ENCODE measurements at places on chromosomes 4 and X.

GRCh38 chr4:42284030-42284429 is 113.3 kb upstream of the SHISA3 start:
- no peak for DNase-seq

DNA sequence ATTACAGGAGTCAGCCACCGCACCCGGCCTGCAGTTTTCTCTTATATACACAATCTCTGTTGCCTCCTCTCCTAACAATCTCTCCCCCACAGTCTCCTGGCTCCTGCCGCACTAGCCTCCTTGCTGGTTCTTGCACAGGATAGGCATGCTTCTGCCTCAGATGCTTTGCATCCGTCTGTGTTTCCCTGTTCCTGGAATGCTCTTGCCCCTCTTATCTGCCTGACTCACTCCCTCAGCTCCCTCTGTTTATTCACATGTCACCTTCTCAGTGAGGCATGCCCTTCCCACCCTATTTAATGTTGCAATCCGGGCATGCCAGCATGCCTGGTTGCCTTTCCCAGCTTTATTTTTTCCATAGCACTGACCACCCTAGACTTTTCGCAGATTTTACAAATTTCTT is 161.9 kb downstream of the PHF8 start:
- DNase-seq: no peak

- no peak for DNase-seq
Measured at GRCh38 chr4:10205223-10205622, 88.6 kb upstream of the WDR1 start.

GRCh38 chr4:43456383-43456782 is 563.9 kb downstream of the GRXCR1 start:
- no peak for DNase-seq

DNA sequence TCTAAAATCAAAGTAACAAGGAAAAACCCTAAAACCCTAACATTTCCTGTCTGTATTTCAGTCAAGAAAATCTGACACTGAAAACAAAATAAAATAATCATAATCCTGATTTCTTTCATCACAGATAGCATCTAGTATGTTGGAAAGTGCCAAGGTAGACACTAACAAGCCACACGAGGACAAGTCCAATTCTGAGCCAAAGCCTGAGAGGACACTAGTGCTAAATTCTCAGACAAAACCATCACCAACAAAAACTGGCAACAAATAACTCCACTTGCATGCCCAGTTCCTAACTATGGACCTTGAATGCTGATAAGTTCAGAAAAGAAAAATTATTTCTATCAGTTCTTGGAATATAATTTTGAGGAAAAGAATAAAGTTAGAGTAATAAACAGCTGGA is 113.7 kb downstream of the MANBA start:
- no peak for DNase-seq

- no peak for DNase-seq
Measured at GRCh38 chr4:47373709-47374108, 89.8 kb downstream of the COMMD8 start.

- no peak for DNase-seq
Measured at GRCh38 chr4:150852216-150852615, 162.9 kb downstream of the LRBA start.

GRCh38 chrX:3268829-3269228 is 77.6 kb downstream of the MXRA5 start:
- no peak for DNase-seq

GRCh38 chr4:72875138-72875537 is 194.4 kb downstream of the COX18 start:
- no peak for DNase-seq

- DNase-seq: no peak
Measured at GRCh38 chrX:28851871-28852270, 264.6 kb downstream of the IL1RAPL1 start.

GRCh38 chr4:3297066-3297859 is 4.4 kb downstream of the RGS12 start:
- DNase-seq: no peak

DNA sequence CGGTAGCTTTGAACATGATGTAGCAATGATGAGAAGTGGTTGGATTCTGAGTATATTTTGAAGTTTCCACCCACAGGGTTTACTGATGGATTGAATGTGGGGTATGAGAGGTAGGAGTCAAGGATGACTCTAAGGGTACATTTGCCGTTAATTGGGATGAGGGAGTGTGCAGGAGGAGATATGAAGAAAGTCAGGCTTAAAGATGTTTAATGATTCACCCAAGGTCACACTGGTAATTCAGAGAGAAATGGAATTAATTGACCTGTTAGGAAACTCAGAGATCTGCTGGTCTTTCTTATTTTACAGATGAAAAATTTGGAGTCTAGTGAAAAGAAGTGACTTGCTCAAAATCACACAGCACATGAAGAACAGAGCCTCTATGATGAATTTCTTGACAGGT is 390.7 kb downstream of the GBA3 start:
- DNase-seq: no peak

DNA sequence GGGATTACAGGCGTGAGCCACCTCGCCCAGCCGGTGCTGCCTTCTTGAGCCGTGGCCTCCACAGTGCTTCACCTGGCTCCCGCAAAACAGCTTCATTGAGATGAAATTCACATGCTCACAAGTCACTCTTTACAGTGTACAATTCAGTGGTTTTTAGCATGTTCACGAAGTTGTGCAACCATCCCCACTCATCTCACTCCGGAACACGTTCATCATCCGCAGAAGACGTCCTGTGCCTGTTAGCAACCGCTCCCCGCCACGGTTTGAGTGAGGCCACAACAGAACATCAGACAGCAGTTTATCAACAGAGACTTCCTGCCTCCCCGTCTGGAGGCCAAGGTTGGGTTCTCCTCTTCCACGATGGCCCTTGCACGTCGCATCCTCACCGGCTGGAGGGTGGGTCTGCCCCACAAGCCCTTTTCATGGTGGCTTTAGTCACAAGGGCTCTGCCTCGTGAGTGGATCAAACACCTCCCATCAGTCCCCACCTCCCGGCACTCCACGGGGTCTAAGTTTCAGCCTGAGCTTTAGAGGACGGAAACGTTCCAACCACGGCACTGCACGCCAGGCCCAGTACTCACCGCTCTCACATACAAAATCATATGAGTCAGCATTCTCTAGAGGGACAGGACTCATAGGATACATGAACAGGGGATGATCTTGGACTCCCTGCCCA is 29.6 kb upstream of the SPON2 start:
- DNase-seq: no peak

DNA sequence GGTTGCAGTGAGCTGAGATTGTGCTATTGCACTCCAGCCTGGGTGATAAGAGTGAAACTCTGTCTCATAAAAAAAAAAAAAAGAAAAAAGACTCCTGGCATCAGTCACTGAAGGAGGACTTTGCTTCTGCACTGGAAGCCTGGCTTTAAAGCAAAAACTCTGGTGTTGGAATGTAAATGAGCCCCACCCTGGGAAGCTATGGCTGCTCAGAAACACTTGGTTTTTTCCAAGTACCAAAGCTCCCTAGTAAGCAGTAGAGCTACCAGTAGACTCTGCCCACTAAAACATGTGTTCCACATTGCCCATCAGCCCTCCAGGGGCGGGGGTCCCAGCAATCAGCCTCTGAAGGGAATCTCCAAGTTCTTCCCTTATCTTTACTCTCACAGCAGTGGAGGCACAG is 154.4 kb downstream of the SHROOM3 start:
- no peak for DNase-seq
